ENCODE measurements at places on chromosomes 7 and 10.

DNA sequence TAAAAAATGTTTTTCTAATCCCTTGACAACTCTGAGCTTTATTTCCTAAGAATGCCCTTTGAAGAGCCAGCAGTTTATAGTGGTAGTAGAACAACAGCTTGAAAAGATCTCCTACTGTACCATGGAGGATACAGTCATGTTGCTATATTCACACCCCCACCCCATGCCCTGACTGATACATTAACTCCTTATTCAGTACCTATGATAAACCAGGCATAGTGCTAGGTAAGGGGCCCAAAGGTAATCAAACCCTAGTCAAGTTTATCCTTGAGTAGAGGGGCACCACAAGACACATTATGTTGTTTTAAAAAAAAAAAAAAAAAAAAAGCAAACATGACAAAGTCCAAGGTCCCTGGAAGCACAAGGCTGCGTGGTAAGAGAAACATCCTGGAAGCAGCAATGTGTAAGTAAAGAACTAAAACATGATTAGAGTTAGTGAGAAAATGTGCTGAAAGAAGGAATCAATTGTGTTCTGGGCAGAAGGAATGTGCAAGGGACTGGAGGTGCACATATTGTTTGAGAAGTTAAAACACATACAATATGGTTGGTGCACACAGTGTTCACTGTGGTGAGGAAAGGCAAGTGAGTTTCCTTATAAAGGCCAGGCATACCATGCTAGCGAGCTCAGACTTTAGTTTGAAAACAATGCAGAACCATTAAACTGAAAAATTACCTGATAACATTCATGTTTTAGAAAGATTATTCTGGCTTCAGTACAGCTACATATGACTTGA is 51.2 kb downstream of the PDE1C start:
- no peak for DNase-seq

DNA sequence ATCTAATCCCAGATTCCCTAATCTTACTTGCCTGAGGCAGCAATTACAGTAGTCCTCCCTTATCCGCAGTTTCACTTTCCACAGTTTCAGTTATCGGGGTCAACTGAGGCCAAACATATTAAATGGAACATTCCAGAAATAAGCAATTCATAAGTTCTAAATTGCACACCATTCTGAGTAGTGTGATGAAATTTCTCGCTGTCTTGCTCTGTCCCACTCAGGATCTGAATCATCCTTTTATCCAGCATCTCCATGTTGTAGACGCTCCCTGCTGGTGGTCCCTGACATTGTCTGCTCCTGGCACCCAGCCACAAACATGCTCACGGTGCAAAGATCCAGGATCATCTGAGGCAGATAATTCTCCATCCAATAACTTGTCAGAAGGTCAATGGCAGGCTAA is 128.7 kb upstream of the CXCL12 start:
- DNase-seq: peak; percentile 68

DNA sequence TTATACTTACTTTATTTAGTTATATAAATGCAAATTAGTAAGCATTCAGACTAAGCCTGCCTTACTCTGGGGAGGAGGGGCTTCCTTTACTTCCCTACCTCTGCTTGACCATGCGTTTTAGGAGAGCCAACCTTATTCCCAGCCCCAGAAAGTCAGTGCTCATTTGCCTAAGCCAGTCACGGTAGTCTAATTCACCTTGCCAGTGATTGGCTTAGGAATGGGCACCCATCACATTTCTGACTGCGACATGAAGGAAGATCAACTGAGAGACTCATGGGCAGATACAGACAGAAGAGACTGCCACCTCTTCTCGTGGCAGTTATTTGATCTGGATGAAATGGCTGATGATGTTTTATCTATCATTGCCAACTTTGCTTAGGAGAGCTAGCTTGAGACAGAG is 29.5 kb downstream of the RPA3 start:
- DNase-seq: no peak

GRCh38 chr7:132830941-132831340 is 250.9 kb downstream of the CHCHD3 start:
- no peak for DNase-seq

DNA sequence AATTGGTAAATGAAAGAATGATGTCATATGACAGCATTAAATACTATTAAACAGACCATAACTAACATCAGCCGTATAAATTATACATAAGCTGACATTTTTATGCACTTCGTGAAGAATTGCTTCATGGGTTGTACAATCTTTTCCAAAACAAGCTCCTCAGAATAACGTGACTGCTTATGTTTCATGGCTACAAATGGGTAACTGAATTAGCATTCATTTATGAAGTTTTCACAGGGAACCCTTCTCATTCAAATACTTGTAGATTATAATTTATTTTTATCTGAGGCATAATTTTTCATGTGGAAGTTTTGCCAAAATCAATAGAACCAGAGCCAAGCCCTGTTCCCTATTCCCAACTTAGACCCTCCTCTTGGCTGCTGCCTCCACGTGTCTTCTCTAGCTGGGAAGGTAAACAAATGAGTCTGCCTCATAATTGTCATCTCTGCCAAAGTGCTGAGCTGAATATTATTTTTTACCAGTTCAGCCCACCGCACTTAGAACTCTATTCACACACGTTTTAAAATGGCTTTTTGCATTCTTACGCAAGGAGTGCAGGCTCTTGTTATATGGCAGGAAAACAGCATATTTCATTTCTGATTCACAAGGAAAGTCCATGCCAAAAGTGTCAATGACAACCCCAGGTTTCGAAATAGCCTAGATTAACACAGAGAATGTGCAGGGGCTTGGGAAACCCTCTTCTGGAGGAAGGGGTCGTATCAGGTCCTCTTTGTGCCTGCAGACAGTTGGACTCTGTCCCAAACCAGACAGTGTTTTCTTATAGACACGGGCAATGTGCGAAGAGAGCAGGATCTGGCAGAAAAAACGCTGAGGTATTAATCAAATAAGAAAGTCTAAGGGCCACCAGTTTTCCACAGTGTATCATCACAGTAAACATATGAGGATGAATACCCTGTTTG is 370.7 kb upstream of the MGMT start:
- peak; percentile 31 for DNase-seq

GRCh38 chr7:46838463-46838862 is 743.4 kb downstream of the TNS3 start:
- no peak for DNase-seq

- DNase-seq: no peak
These were observed 78.5 kb upstream of the PCBD1 start for GRCh38 chr10:70966646-70967553.

DNA sequence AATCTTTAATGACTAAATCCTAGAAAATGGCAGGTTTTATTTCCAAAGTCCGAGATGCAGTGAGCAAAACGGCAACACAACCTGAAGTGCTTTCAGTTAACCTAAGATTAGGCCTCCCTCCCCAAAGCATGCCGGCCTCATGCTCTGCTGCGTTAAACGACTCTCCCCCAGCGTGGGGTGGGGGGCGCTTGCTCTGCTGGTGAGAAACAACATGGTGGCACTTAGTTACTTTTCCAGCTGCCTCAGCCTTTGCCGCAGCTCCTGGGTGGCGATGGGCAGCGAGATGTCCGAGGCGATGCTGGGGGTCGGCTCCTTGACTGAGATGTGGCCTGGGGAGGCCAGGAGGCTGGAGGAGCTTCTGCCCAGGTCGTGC is 36.7 kb upstream of the NCAPG2 start:
- no peak for DNase-seq

DNA sequence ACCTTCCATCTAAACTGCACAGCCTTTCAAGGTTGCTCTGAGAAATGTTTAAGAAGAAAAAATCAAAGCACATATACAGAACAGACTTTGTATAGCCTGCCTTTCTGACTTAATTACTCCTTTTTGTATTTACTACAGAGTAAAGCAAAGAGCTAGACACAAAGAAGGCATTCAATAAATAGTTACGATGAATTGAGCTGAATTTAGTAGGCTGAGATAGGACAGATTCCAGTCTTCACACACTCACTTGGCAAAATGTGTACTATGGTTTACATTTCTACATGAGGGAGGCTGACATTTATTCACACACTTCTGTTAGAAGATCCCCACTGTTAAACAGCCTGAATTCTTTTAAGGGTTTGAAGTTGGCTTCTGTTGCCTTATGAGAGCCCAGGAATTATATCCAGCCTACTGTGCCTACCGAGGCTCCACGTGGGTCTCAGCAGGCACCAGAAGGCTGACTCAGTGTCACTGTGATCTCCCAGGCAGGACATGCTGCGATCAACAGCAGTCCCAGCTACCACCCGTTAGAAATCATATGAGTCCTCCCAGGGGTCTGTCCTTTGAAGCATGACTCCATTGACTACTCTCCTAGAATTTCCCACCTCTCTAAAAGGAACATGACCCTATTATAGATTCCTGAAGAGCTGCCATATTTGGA is 24.5 kb upstream of the SLC25A13 start:
- no peak for DNase-seq

DNA sequence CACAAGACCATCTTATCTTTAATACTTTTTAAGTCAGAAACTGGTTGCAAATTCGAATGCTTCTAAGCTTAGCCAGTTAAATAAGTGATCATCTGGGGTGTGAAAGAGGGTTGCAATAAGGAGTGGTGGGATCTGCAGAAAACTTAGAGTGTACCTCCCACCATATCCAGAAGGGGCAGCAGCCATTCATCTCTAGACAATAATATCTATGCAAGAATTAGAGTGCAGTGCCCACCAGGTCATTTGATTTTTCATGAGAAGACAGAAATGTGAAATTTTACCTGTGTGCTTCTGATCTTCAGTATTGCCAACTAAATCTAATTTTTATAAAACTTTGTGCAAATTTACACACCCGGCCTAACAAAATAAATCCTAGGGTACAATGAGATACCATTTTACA is 127.2 kb upstream of the SP4 start:
- DNase-seq: no peak

- DNase-seq: no peak
These were observed 85.9 kb upstream of the AGBL3 start for GRCh38 chr7:134900166-134900982.

DNA sequence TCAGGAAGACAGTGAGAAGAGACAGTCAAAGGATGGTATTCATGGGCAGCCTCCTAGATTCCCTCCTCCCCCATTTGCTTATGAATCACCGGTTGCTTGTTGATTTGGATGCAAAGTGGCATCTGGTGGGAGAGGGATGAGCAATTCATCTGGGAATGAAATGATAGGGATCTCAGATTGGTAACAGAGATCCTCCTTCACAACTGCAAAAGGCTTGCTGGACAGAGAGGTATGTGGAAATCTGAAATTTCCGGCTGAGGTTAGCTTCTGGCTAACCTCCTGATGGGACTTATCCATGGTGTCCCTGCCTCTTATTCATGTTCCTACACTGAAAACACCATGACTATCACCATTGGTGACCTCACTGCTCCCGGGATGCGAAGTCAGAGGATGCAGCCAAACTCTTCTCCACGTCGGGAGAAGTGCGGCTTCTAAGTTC is 48.4 kb upstream of the PODXL start:
- DNase-seq: no peak

GRCh38 chr7:135665042-135665441 is 2.7 kb downstream of the STMP1 start:
- no peak for DNase-seq

DNA sequence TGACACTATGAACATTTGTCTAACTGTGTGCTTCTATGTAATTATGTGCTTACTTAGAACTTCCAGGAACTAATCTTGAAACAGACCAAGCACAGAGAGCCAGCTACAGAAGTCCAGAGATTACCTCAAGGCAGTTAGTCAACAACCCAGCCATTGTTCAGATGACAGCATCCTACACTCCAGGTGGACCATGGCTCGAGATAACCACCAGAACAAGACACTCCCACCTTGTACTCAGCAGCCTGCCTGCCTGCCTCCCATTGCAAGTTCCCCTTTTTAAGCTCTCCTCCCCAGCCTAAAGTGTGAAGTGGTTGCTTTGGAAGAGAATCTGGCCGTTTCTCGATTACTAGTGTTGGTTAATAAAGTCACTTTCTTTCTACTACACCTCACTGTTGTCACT is 1080.6 kb upstream of the LRRN3 start:
- DNase-seq: no peak

DNA sequence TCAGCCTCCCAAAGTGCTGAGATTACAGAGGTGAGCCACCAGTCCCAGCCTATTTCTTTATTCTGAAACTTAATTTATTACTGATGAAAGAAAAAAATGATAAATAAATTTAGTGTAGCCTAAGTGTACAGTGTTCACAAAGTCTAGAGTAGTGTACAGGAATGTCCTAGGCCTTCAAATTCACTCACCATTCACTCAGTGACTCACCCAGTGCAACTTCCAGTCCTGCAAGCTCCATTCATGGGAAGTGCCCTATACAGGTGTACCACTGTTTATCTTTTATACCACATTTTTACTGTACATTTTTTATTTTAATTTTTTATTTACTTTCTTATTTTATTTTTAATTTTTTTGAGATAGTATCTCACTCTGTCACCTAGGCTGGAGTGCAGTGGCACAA is 12.2 kb downstream of the MRLN start:
- DNase-seq: no peak

DNA sequence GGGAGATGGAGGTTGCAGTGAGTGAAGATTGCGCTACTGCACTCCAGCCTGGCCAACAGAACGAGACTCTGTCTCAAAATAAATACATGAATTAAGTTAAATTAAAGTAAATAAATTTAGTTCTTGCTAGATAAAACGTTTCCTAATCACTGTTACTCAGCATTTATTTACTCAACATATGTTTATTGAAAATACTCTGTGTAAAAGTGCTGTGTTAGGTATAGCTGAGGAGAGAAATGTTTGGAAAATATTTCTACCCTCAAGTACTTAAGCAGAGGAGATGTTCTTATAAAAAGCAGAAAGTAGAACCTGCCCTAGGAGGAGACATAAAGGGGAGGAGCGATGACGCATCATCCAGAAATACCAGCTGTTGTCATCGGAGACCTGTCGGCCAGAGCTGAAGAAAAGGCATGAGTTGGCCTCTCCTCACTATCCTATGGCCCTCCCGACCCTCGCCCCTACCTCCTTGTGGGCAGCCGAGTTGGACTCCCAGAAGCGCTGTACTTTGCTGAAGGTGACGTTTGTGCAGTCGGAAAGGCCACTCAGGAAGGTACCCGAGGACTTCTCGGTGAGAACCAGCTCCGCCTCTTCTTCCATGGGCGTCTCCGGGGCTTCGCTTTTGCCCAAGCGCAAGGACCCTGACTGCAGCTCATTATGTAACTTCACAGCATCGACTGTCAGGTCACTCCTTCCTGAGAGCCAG is 1.1 kb downstream of the RRP12 start:
- DNase-seq: peak; percentile 78

GRCh38 chr10:76559892-76560220 is 1077.8 kb downstream of the KCNMA1 start:
- DNase-seq: no peak
